EH (cell line): ENCODE measurements at places on chromosomes 11 and 22.

GRCh38 chr11:94934362-94934761 is 39.0 kb downstream of the CWC15 start:
- DNase-seq = peak; percentile 65

DNA sequence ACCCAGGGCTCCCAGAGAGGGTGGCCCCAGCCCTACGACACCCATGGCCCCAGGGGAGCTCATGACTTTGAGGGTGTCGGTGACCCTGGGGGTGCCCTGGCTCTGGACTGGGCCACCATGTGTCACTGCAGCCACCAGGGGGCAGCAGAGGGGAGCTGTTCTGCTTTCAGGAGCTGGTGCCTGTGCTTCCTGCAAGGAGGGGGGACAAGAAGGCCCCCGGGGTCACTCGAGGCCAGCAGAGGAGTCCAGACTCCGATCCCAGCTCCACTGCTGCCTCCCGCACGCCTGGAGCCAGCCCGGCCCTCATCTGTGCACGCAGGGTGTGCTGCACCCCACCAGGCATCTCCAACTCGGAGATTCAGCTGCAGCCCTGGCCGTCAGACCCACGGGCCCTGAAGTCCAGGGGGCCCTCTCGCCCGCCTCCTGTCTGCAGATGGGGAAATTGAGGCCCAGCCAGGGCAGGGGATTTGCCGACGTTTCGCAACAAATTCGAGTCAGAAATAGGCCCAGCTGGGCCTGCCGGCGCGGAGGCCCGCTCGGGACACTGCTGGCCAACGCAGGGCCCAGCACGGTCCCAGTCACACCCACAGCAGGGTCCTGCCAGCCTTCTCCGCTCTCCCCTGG is 29.5 kb upstream of the WNT7B start:
- peak; percentile 94 for DNase-seq

DNA sequence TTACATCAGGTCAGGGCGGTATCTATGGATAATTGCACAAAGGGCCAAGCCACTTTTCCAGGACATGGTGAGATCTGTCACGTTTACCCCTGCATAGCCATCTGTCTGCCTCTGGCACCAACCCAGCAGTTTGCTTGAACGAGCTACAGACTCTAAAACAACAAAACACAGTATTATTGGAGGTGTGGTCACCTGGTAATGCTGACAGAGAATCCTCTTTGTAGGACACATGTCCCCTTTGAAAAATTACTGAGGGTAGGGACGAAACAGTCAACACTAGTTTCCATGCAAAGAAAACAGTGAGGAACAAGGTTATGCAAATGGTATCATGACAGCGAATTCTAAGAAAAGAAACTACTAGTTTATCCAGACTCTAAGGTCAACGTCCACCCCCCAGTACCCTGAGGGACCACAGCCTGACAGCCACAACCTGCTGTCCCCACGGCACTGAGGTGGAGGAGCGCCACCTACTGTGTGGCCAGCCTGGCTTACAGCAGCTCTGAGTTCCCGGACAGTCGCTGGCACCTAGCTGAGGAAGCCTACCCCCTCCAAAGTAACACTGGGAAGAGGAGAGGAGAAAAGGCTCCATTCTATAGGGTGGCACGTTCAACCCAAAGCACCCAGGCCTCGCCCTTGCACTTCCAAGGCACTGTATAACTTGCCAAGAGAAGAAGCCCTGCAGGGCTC is 117.4 kb upstream of the BID start:
- no peak for DNase-seq

DNA sequence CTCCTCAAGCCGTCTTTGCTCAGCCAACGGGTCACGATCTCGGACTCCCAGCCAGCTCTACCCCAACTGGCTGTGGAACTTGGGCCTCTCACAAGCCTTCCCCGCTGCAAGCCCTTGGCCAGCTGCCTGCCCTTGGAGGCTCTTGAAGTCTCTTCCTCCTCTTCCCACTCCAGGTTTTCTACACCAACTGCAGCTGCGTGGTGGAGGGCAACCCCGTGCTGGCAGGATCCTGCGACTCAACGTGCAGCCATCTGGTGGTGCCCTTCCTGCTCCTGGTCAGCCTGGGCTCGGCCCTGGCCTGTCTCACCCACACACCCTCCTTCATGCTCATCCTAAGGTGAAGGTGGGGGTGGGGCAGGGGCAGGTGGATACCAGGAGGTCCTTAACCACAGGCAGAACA is 40.5 kb upstream of the TPBGL start:
- no peak for DNase-seq

GRCh38 chr11:131874070-131874469 is 503.7 kb downstream of the NTM start:
- DNase-seq = no peak

DNA sequence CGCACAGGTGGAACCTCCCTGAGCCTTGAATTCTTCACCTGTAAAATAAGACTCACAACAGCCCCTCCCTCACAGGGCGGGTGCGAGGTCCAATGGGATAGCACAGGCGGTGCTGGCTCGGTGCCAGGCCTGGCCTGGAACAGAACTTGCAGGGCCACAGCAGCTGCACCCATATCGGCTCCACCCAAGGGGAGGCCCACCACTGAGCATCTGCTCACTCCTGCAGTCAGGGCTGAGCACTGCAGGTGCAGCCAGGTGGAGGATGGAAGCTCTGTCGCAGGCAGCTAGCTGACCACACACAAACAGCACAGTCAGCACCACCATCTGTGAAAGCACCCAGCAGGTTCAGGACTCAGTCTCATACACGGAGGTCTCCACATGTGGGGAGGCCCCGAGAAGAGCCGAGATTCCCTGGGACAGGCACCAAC is 19.6 kb downstream of the VPS37C start:
- no peak for DNase-seq

DNA sequence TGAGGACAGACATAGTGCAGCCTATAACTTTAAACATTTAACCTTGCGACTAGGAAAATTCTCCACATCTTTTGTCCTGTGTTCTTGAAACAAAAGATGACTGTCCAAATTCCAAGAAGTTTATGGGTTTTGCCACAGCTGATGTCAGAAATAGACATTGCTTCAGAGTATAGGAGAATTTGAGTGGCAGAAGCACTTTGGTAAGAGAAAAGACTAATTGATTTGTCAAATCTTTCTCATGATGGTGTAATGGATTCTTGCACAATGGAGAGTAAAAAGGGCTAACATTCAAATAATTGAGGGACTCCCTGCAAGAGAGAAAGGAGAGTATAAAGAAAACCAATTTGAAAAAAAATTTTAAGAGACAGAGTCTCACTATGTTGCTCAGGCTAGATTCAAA is 25.3 kb downstream of the C11orf58 start:
- peak; percentile 18 for DNase-seq

- DNase-seq = no peak
These were observed 105.2 kb downstream of the SPON1 start for GRCh38 chr11:14067686-14068085.

DNA sequence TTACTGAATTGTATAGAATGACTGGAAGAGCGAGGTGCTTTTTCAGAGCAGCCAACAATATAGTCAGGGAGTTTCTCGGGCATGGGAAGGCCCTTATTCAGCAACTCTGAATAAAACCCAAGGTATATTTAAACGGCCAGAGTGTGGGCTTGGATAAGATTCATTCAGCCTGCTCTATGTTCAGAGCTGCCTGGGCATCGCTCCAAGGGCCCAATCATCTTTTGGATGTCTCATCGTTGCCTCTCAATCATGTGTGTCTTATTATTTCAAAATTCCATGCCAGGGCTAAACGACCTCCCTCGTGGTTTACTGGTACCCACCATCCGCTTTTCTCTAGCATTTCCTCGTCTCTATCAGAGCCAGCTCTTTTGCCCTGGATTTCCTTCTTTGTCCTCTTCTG is 19.5 kb upstream of the NTM start:
- no peak for DNase-seq

GRCh38 chr11:72869831-72870230 is 55.6 kb downstream of the ATG16L2 start:
- peak; percentile 10 for DNase-seq

DNA sequence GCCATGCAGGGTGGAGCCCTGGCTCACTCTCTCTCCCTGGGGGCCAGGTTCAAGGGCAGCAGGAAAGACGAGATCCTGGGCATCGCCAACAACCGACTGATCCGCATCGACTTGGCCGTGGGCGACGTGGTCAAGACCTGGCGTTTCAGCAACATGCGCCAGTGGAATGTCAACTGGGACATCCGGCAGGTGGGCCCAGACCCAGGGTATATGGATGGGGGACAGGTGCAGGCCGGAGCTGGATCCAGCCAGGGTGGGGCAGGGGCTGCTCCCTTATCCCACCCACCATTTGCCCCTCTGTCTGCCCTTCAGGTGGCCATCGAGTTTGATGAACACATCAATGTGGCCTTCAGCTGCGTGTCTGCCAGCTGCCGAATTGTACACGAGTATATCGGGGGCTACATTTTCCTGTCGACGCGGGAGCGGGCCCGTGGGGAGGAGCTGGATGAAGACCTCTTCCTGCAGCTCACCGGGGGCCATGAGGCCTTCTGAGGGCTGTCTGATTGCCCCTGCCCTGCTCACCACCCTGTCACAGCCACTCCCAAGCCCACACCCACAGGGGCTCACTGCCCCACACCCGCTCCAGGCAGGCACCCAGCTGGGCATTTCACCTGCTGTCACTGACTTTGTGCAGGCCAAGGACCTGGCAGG is 2.9 kb downstream of the TRPT1 start:
- DNase-seq = no peak

DNA sequence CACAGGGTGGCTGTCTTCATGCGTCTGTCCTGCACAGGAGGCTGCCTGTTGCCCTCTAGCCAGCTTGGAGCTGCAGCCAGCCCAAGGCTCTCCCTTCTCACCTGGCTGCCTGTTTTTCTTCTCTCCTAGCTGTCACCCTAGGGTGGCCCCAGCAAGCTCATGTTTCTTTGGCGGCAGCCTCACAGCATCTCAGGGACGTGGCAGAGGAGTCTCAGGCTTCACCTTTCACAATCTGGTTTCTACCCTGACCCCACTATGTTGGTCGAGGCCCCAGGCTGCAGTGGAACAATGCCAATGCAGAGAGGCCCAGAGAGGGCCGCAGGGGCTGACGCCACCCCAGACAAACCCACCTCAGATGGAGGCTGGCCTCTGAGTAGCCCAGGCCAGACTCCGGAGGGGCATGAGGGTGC is 2.5 kb upstream of the CLDN5 start:
- no peak for DNase-seq

GRCh38 chr22:17102297-17102667 is 17.5 kb downstream of the IL17RA start:
- DNase-seq = no peak

DNA sequence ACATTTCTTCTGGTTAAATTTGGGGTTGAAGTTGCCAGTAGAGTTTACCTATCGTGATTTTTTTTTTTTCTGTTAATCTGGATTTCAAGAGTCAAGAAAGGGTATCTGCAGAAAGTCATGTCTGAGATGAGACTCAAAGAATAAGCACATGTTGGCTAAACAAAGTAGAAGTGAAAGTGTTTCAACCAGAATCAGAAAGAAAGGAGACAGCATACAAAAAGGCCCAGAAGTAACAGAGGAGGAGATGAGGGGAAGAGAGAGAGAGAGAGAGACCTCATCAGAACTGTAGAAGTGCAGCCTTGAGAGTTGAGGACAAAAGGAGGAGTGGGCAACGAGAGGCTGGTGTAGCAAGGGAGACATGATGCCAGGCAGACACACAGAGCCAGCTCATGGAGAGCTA is 54.9 kb downstream of the SVIP start:
- no peak for DNase-seq

- peak; percentile 83 for DNase-seq
These were observed 145.2 kb downstream of the FBXO7 start for GRCh38 chr22:32619614-32620426.

- DNase-seq = peak; percentile 38
These were observed 119.0 kb downstream of the PARVA start for GRCh38 chr11:12496181-12497025.

DNA sequence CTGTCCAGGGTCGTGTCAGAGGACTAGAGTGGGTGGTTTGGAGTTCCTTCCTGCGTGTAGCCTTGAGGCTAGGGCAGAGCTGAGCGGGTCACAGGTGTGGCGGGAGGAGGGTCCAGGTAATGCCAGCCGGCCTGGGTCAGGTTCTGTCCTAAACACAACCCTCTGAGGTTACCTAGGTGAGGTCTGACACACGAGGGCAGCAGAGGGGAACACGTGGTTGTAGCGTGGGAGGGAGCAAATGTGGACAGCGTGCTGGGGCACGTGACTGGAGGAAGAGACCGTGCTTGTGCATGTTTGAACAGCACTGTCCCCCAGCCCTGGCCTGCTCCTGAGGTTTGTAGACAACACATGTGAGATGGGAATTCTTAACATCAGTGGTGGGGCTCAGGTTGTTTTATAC is 13.1 kb downstream of the MOV10L1 start:
- DNase-seq = peak; percentile 11

GRCh38 chr22:22431271-22432220 is 77.0 kb downstream of the ZNF280B start:
- peak; percentile 60 for DNase-seq

- DNase-seq = peak; percentile 74
These were observed 15.6 kb upstream of the INCENP start for GRCh38 chr11:62108017-62108750.

DNA sequence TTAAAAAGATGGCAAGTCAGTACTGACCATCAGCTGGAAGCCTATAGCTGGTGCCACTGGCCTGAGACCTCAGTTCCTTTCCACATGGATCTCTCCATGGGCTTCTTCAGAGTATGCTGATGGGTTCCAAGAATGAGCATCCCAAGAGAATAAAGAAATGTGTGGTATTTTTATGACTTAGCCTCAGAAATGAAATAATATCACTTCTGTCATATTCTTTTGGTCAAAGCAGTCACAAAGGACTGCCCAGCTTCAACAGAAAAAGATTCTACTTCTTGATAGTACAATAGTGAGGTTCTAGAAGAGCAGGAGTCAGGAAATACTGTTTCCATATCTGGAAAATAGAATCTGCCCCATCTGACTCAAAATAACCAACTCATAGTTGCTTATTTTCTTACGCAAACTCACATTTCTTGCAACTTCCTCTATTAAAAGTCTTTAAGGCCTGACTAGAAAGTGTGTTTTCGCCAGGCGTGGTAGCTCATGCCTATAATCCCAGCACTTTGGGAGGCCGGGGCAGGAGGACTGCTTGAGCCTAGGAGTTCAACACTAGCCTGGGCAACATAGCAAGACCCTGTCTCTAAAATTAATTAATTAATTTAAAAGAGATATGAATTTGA is 116.9 kb downstream of the SIK3 start:
- DNase-seq = peak; percentile 62

DNA sequence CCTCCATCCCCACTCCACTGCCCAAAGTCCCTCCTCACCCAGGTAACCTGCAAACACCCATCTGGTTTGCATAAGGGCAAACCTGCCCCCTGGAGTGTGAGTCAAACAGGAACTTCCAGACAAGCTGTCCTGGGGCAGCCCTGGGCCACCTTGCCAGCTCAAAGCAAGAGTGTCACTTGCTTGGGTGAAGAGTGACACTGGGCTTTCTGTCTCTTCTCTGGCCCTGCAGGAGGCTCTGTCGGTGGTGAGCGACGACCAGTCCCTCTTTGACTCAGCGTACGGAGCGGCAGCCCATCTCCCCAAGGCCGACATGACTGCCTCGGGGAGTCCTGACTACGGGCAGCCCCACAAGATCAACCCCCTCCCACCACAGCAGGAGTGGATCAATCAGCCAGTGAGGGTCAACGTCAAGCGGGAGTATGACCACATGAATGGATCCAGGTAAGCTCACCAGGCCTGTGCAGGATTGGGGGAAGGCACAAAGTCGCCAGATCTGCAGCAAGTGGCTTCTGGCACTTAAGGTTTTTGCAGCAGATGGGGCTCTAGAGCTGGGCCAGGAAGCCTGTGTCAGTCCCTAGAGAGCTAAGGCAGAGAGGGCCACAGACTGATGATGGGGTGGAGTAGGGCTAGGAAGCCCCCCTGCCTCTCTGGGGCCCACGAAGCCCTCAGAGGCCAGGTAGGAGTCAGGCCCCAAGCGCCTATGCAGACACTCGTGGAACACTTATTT is 64.2 kb downstream of the FLI1 start:
- DNase-seq = no peak

GRCh38 chr11:120529214-120529613 is 17.7 kb downstream of the GRIK4 start:
- no peak for DNase-seq
